Smooth muscle cell of bladder (primary cell): ENCODE measurements at places on chromosomes 16 and 17. TPM values are rescaled to one million over a fixed set of nuclear protein-coding genes. Genes with fewer than 3 reads are reported as not detected.

The RUNDC3A gene
- total RNA-seq = 0.18 and 0.43 TPM in 2 replicates

The CDC6 gene
- 1.4 and 1.8 TPM in 2 replicates for total RNA-seq

The ALOX12B gene
- total RNA-seq = not detected in 2 replicates

The DDX28 gene
- total RNA-seq = 7.8 and 10.3 TPM in 2 replicates

The TEKT5 gene
- 0.09 and 0.14 TPM in 2 replicates for total RNA-seq

The PNMT gene
- total RNA-seq = not detected in 2 replicates

The ADAM11 gene
- 0.14 and 0.18 TPM in 2 replicates for total RNA-seq

The C16orf87 gene
- total RNA-seq = 9.4 and 11.9 TPM in 2 replicates

The HSBP1 gene
- 133 and 153 TPM in 2 replicates for total RNA-seq

The CHAD gene
- not detected in 2 replicates for total RNA-seq

The KCNH4 gene
- under 0.01 TPM in 1 of 2 replicates, not detected in the other for total RNA-seq

The AXIN2 gene
- total RNA-seq = 2.4 and 5.8 TPM in 2 replicates

The CCL11 gene
- 1.5 and 21.0 TPM in 2 replicates for total RNA-seq

The CRYBA1 gene
- not detected in 2 replicates for total RNA-seq

The RGS9 gene
- 2.7 and 2.8 TPM in 2 replicates for total RNA-seq

The DRC3 gene
- 0.55 and 0.71 TPM in 2 replicates for total RNA-seq

The PLXDC1 gene
- 0.28 and 0.83 TPM in 2 replicates for total RNA-seq

The RSAD1 gene
- 9.8 and 16.6 TPM in 2 replicates for total RNA-seq

The MT1G gene
- total RNA-seq = 0.71 TPM in 1 of 2 replicates, not detected in the other

The MLX gene
- total RNA-seq = 28.9 and 32.3 TPM in 2 replicates

The PARD6A gene
- total RNA-seq = 0.43 and 0.65 TPM in 2 replicates

The UTS2R gene
- total RNA-seq = not detected in 2 replicates

The CCL1 gene
- not detected in 2 replicates for total RNA-seq

The SSTR5 gene
- not detected in 2 replicates for total RNA-seq

The GDPD3 gene
- 0.71 and 1.6 TPM in 2 replicates for total RNA-seq

The CCL4 gene
- not detected in 2 replicates for total RNA-seq

The MFSD11 gene
- total RNA-seq = 22.3 and 22.4 TPM in 2 replicates

The DCAF7 gene
- 9.5 and 11.6 TPM in 2 replicates for total RNA-seq

The PLEKHH3 gene
- 8.2 and 9.0 TPM in 2 replicates for total RNA-seq

The OR1F1 gene
- total RNA-seq = not detected in 2 replicates

The ATP2A1 gene
- total RNA-seq = 0.28 and 0.46 TPM in 2 replicates

The CD300H gene
- total RNA-seq = not detected in 2 replicates

The CCL16 gene
- not detected in 2 replicates for total RNA-seq

The SCIMP gene
- not detected in 2 replicates for total RNA-seq

The CASKIN1 gene
- total RNA-seq = 0.14 and 0.37 TPM in 2 replicates

The TRIM72 gene
- not detected in 2 replicates for total RNA-seq

The ABAT gene
- total RNA-seq = 4.6 and 5.5 TPM in 2 replicates

The CDRT15 gene
- not detected in 2 replicates for total RNA-seq

The KRT28 gene
- total RNA-seq = not detected in 2 replicates

The GFAP gene
- 0.14 TPM in 1 of 2 replicates, not detected in the other for total RNA-seq

The PKD1 gene
- 91.0 and 116 TPM in 2 replicates for total RNA-seq

The CDK12 gene
- total RNA-seq = 16.8 and 18.9 TPM in 2 replicates
